ENCODE measurements at places on chromosomes 2 and 18. TPM values are rescaled to one million over a fixed set of nuclear protein-coding genes. Genes with fewer than 3 reads are reported as not detected.

DNA sequence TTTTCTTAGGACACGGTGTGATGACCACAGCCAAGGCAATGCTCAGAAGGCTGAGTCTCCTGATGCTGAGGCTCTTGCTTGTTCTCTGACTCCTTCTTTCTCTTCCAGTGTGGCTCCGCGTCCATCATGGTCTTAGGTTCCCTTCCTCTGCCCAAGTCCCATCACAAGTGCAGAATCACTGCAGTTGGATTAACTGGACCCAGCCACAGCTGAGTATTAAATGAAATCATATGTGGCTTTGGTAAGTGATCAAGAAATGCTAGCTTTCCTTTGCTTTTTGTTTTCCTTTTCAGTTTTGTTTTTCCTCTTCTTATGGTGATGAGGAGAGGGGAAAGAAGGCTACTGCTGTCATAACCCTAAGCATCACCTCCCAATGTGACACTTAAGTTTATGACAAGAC is 375.8 kb downstream of the INSIG2 start:
- no peak for DNase-seq

GRCh38 chr2:23943666-23944065 is 3.4 kb downstream of the UBXN2A start:
- no peak for DNase-seq

DNA sequence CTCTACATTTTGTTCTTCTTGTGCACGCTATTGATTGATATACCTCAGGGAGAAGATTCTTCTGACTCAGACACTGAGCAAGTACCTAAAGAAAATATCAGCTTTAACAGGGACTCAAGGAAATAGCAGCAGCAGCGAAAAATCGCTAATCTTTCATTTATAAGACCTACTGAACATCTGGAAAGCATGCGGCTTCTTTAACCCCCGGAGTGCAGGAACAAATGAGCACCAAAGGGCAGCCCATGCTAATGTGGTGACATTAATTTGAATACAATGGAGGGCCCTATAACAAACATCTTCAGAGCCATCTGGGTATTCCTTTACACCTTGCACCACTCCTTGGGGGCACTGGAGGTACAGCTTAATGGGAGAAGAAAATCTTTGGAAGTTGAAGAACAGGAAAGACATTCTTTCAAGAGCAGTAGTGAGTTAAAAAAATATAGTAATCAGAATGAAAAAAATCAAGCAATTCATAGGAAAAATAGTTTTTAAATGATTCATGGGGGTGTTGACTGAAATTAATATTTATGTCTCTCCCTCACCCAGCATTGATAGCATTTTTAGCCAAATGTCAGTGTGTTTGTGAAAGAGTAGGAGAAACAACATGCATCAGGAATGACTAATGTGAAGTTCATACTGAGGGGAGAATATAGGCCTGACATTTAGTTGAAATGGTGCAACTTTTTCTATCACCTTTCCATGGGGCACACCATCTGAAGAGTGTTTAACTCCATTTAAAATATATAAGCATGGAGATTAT is 281.7 kb downstream of the HRH4 start:
- DNase-seq: no peak

PDCD1 gene
- under 0.01 TPM for total RNA-seq

Data from dermis microvascular lymphatic vessel endothelial cell (primary cell).